ENCODE measurements at places on chromosomes 3 and 15.
A peak's percentile ranks its signal among the peaks of the same experiment; 100 is the strongest.

GRCh38 chr15:48645558-48646330 lies at the start of gene FBN1:
TSS of gene FBN1 (minus strand) at chr15:48645709. CDS start at chr15:48644769, 940 bp downstream.
- peak; percentile 85 for DNase-seq

- no peak for DNase-seq
Observed at GRCh38 chr15:89745768-89746167, 5.3 kb downstream of the MESP1 start.

DNA sequence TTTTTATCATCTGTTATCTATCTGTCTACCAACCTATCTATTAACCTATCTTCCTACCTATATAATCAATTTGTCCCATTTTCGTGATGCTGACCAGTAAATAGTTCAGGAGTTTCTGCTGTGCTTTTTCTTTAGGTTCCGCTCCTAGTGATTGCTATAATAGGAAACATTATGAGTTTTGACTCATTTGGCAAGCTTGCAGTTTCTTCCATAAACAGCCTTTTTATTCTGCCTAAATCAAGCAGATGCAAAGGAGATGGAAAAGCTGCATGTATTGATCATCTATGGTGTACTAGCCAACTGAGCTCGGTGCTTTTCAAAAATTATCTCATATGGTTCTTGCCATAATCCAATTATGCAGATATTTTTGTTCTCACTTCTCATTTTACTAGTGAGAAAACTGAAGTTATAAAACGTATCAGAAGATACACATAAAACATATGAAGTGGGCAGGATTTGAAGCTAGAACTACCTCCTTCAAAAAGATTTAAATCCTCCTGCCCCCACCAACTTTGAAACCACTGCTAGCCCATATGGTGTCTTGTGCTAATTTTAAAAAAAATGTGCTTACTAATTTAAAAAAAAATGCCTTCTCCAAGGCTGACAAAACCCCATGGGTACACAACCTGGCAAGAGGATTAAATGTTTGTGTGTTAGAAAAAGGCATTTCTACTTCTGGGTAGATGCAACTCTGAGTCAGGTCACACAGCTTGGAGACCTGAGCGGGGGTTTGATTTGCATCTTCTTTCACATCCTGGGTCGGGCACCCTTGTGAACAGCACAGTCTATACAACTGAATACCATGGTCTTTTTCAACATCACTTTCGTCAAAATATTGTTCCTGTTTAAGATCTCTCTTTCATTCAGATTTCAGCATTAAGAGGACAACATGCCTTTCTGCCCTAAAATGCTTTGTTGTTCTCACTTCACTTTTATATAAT lies 267.0 kb downstream of the CHL1 start:
- DNase-seq: no peak

DNA sequence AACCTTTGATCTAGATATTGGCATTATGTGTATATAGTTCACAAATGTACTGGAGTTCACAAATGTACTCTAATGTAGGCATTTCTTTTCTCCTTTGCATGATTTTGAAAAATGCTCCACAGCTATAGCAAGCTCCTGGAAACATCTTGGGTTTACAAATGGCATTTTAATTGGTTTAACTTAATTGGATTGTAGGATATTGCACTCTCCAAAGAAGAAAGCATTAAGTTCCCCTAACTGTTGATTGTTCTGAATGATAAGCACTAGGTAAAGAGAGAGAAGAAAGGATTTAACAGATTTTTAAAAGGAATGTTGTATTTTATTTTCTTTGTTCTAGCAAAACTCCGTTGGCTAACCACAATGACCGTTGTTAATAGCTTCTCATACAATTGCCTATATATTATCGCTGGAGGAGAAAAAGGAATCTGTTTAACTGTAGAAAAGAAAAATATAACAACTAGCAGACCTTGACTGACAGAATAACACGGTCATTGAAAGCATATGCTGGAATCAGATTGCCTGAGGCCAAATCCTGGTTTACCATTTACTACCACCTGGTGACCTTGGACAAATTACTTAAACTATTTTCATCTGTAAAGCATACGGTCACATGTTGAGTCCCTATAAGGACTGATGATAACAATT lies 170.8 kb downstream of the PEX5L start:
- no peak for DNase-seq

DNA sequence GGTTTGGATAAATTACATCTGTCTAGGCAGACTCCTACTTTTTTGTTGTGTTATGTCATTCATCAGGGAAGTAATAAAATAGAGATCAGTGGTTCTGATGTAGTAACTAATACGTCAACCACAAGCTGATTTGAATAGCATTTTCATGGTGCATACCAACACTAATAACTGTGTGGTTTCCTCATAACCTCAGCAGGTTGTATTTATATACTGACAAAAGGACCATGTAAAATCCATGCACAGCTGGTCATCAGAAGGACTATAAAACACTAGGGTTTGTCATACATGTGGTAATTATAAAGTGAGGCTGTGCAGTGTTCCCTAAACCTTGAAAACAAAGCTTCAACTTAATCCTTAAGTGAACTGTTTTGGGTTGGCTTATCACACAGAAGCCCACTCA lies 216.8 kb upstream of the RBMS3 start:
- peak; percentile 10 for DNase-seq

DNA sequence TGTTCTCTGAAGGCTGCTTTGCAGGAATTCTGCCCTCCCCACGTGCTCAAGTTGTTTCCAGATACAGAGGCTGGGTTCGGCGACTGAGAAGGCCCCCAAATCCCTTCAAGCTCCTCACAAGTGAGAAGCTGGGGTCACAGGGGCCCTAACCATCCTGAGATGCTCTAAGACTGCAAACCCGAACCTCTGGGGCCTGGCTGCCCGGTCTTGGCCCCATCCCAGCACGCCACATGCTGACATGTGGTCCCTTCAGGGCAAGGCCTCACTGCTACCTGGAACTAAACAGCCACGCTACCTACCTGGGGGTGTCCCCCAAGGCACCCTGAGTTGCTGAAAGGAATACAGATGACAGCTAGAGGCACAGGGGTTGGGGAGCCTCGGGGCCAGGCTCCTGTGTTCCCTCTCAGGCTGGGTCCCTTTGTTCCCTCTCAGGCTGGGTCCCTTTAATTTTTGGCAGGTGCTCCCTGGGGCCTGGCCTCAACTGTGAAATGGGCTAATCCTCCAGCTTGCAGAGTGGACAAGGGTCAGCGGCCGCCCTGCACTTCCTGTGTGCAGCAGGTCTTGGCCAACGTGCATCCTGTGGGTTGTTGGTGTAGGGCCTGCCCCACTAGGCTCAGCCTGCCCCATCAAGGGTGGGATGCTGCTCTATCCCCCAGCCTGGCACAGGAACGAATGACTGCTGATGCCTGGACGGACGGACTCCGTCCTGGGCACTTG lies 32.5 kb downstream of the KLHL25 start:
- no peak for DNase-seq

DNA sequence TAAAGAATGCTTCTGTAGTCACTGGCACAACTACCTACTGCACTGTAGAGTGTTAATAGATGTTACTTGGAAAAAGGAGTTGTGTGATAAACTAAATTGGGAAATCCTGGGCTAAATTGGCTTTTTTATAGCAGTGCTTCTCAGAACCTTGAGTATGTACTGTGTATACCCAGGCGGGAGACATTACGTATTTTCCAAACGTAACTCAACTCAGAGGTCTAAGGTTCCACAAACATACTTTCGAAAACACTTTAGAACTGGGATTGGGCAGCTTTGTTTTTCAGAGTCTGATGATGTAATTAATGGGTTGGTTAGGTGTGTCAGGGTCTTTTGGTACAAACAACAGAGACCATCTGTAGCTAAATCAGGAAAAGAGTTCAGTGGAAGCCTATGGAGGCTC lies 53.5 kb upstream of the CHST2 start:
- DNase-seq: no peak

- no peak for DNase-seq
Observed at GRCh38 chr15:79218588-79219200, 63.8 kb upstream of the ANKRD34C start.

GRCh38 chr15:89673165-89673512 lies 6.0 kb downstream of the PLIN1 start:
- peak; percentile 26 for DNase-seq

- no peak for DNase-seq
Observed at GRCh38 chr3:178947738-178948137, 123.9 kb downstream of the ZMAT3 start.

GRCh38 chr15:35926007-35926380 lies 380.0 kb upstream of the DPH6 start:
- no peak for DNase-seq

DNA sequence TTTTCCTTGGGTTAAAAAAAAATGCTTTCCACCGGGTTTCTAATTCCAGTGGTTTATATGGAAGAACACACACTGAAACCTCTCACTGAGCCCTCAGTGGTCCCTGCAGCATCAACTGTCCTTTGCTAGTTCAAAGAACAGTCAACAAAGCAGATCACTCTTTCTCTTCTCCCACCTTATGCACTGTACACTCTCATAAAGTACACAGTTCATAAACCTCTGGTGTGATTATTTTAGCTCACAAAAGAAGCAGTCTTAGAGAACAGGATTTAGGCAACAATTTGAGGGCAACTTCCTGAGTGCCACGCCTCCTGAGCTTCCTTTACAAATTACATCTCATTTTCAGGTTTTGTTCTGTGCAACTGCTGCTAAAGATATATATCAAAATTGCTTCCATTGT lies 728.4 kb upstream of the GOLIM4 start:
- no peak for DNase-seq

DNA sequence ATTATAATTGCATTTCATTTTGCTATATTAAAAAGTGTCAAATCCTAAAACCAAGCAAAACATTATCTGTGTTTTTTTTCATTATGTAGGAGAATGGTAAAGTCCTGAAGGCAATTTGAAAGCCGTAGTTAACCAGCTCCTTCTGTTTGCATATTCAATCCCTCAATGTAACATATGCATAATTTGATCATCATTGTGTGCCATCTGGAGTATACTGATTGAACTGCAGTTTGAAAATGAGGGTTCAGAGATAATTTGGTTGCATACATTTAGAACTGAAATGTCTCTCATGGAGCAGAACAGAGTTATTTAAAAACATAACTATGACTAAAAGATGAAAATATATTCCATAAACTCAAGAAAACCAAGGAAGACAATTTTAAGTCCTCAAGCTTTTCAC lies 518.6 kb downstream of the GBE1 start:
- peak; percentile 1 for DNase-seq

- DNase-seq: no peak
Observed at GRCh38 chr3:55765906-55766701, 279.0 kb upstream of the WNT5A start.

GRCh38 chr15:94921936-94922335 lies 690.6 kb downstream of the MCTP2 start:
- DNase-seq: no peak

GRCh38 chr15:43376017-43376705 lies 5.3 kb downstream of the TUBGCP4 start:
- peak; percentile 20 for DNase-seq

DNA sequence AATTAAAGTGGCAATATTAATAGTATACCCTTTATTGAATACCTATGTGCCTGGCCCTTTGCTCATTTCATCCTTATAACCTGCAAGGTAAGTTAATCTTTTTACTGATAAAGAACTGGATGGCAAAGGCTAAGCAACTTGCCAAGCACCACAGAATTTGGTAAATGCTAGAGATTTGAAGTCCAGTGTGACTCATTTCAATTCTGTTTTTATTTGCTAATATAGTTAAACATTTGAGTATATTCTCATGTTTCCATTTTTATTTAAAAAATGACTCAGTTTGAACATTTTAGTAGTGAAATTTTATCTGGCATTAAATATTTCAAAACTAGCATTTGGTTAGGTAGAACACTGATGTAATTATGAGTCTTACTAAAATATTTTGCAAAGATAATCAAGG lies 11.3 kb downstream of the PFN2 start:
- DNase-seq: no peak

- DNase-seq: peak; percentile 21
Observed at GRCh38 chr15:74317820-74318375, 49.5 kb downstream of the CYP11A1 start.

DNA sequence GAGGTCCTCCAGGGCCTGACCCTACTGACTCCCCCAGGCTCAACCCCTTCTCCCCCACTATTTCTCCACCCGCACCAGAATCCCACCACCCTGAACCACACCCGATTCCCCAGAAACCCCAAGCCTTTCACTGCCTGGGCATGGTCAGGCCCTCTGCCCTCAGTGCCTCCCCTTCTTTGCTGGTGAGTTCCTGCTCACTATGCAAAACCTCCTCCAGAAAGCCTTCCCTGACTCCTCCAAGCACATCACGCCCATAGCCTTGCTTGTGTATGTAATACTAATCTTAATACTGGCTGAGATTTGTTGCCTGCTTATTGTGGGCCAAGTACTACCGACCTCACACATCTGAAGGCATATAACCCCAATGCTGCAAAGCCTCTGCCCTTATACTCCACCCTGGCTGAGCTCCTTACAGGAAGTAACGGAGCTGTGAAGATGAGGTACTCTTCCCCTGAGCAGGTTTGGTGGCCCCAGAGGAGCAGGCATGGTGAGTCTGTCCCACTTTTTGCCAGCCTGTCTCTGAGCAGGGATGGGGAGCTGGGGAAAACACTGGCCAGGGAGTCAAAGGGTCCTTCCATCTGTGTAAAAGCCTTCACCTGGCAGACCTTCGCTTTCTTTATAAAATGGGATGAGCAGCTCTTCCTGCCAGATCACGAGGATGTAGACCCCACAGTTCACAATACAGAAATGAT lies 9.5 kb downstream of the RAB6B start:
- no peak for DNase-seq

GRCh38 chr3:116000311-116000710 lies 377.0 kb downstream of the GAP43 start:
- DNase-seq: no peak

- no peak for DNase-seq
Observed at GRCh38 chr3:146390006-146390772, 79.2 kb downstream of the PLSCR2 start.

GRCh38 chr15:22861161-22861560 lies 22.7 kb downstream of the NIPA2 start:
- no peak for DNase-seq

DNA sequence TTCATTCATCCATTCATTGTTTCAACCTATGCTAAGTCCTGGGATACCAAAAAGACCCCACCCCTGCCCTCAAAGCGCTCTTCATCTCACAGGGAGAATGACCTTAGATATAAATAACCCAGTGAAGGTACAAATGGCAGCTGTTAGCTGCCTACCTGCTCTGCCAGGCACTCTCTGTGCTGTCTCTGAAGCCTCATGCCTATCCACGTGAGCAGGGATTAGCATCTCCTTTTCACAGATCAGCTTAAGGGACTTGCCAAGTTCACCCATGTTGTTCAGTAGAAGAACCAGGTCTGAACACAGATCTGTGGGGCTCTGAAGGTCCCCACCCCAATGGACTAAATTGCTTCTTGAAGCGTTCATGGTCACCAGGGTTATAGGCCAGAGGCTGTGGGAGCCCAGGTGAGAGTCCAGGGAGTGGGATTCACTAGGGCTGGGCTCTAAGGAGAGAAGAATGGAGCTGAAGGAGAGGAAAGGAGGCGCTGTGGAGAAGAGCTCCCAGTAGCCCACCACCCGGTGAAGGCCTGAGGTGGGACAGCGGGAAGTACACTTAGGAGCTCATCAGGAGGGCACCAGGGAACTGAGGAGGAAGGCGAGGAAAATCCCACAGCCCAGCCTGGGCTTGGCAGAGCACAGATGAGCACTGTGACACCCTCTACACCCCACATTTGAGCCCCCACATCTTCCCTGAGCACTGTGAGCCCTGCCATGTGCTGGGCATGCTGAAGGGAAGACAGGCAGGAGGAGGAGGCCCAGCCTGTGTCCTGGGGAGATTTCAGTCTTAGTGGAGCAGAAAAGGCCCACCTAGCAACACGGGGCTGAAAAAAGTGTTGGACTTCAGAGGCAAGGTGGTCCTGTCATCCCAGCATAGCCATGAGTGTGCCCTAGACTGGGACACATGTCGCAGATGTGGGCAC lies 20.4 kb downstream of the RBP1 start:
- no peak for DNase-seq
